ENCODE measurements at places on chromosomes 4 and X. TPM values are rescaled to one million over a fixed set of nuclear protein-coding genes. Genes with fewer than 3 reads are reported as not detected.

- no peaks in the 10 kb centered on the region for H3K36me3 ChIP-seq
- H3K27ac ChIP-seq, result no peak overlapping the region
- no peaks in the 10 kb centered on the region for H3K4me1 ChIP-seq
- no peak overlapping the region for H3K4me3 ChIP-seq
These were observed 79.1 kb upstream of the TFDP3 start for GRCh38 chrX:133297284-133297683.

- no peak for DNase-seq
- H3K4me1 ChIP-seq, result no peaks in the 10 kb centered on the region
- H3K36me3 ChIP-seq, result no peaks in the 10 kb centered on the region
- H3K27me3 ChIP-seq, result no peaks in the 10 kb centered on the region
- no peak overlapping the region for H3K4me3 ChIP-seq
These were observed 88.3 kb downstream of the IL15 start for GRCh38 chr4:141724646-141725045.

- DNase-seq, result no peak
- H3K4me3 ChIP-seq, result no peak overlapping the region
- H3K36me3 ChIP-seq, result no peaks in the 10 kb centered on the region
- H3K4me1 ChIP-seq, result no peaks in the 10 kb centered on the region
These were observed 220.6 kb upstream of the ZC4H2 start for GRCh38 chrX:65196758-65197360.

- no peak for DNase-seq
- no peaks in the 10 kb centered on the region for H3K36me3 ChIP-seq
- no peak overlapping the region for H3K27ac ChIP-seq
- H3K27me3 ChIP-seq, result no peaks in the 10 kb centered on the region
- no peaks in the 10 kb centered on the region for H3K4me1 ChIP-seq
These were observed 156.5 kb upstream of the ETNPPL start for GRCh38 chr4:108919226-108919893.

GRCh38 chr4:113008716-113009115, 40.7 kb upstream of the ANK2 start:
- DNase-seq, result no peak
- H3K27ac ChIP-seq, result no peak overlapping the region
- H3K36me3 ChIP-seq, result no peaks in the 10 kb centered on the region
- no peaks in the 10 kb centered on the region for H3K27me3 ChIP-seq
- no peak overlapping the region for H3K4me3 ChIP-seq
- no peaks in the 10 kb centered on the region for H3K4me1 ChIP-seq

DNA sequence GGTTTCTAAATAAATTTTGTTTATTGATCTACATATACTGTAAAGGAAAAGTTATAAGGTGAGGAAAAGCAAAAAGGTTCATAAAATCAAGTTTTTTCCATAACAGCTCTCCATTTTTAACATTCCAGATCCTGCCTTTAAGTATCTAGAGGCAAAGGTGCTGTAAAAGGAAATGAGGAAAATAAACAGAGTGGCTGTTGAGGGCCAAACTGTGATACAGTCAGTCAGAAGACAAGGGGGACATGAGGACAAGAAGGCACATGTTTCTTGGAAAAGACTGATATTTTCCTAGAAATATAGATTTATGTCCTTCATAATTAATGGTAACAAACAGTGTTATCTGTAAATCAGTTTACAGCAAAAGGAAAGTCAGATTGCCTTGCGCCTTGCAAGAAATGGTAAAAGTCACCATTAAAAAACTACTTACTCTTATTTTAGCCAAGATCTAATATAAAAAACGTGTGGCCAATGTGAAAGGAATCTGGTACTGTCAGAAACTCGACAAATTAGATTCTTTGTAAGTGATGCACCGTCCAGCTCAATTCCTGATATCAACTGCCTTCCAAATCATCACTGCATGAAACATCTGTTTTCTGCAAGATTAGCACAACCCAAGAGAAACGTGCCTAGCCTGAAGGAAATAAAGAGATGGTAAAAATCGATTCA, 34.0 kb upstream of the VEGFD start:
- no peaks in the 10 kb centered on the region for H3K4me1 ChIP-seq
- H3K36me3 ChIP-seq, result no peaks in the 10 kb centered on the region
- no peak overlapping the region for H3K27ac ChIP-seq
- DNase-seq, result no peak
- H3K4me3 ChIP-seq, result no peak overlapping the region

Gene RTL3
- 0.21 TPM for total RNA-seq

- no peak for DNase-seq
- H3K4me1 ChIP-seq, result no peaks in the 10 kb centered on the region
- no peaks in the 10 kb centered on the region for H3K27me3 ChIP-seq
- H3K36me3 ChIP-seq, result no peaks in the 10 kb centered on the region
- no peak overlapping the region for H3K4me3 ChIP-seq
These were observed 24.3 kb upstream of the TET2 start for GRCh38 chr4:105122350-105122749.

DNA sequence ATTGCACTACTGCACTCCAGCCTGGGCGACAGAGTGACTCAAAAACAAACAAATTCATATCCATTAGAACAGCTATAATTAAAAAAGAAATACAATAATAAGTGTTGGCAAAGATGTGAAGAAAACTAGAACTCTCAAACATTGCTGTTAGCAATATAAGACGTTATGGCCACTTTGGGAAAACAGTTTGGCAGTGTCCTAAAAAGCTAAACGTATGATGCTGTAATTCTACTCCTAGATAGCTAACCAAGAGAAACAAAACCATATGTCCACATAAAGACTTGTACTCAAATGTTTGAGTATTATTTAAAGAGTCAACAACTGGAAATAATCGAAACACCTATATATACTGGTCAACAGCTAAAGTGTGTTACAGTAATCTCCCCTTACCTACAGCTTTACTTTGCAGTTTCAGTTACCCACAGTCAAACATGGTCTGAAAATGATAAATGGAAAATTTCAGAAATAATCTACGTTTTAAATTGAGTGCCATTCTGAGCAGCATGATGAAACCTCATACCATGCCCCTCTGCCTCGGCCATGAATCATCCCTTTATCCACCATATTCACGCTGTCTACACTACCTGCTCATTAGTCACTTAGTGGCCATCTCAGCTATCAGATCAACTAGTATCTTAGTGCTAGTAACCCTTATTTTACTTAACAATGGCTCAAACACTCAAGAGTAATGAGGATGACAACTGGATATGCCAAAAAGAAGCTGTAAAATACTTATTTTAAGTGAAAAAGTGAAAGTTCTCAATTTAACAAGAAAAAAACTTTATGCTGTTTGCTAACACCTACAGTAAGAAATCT, 4.9 kb downstream of the ELF2 start:
- H3K27me3 ChIP-seq, result no peaks in the 10 kb centered on the region
- DNase-seq, result no peak
- no peaks in the 10 kb centered on the region for H3K36me3 ChIP-seq
- H3K4me1 ChIP-seq, result peaks cover 71% of the 10 kb centered on the region
- H3K4me3 ChIP-seq, result no peak overlapping the region

Gene DGKK
- total RNA-seq, result not detected

GRCh38 chrX:120604361-120604782, 471 bp downstream of the MCTS1 start:
- no peaks in the 10 kb centered on the region for H3K36me3 ChIP-seq
- no peak for DNase-seq
- H3K4me3 ChIP-seq, result peak overlapping the region; percentile 48

GRCh38 chrX:4655743-4656142, 942.3 kb upstream of the PRKX start:
- no peaks in the 10 kb centered on the region for H3K4me1 ChIP-seq
- no peak for DNase-seq
- no peak overlapping the region for H3K27ac ChIP-seq
- no peaks in the 10 kb centered on the region for H3K27me3 ChIP-seq
- H3K4me3 ChIP-seq, result no peak overlapping the region

Measured in esophagus squamous epithelium (tissue), 5 donors.